ENCODE measurements at places on chromosomes 7 and 10. TPM values are rescaled to one million over a fixed set of nuclear protein-coding genes. Genes with fewer than 3 reads are reported as not detected.

The OR9A2 gene
- not detected for total RNA-seq

- DNase-seq = no peak
- peaks cover 3% of the 10 kb centered on the region for H3K27me3 ChIP-seq
- no peak within 1 kb of the TSS for H3K27ac ChIP-seq
- H3K4me1 ChIP-seq = no peaks in the 10 kb centered on the region
These were observed at the start of gene NEUROD6 for GRCh38 chr7:31340603-31341002. TSS of gene NEUROD6 (minus strand) at chr7:31340726. CDS start at chr7:31339268, 1,458 bp downstream.

GRCh38 chr10:113425541-113425951, 127.3 kb upstream of the HABP2 start:
- H3K4me3 ChIP-seq = no peak overlapping the region
- no peaks in the 10 kb centered on the region for H3K27me3 ChIP-seq
- DNase-seq = no peak

GRCh38 chr7:37016064-37016878, 292.0 kb upstream of the AOAH start:
- peaks cover 5% of the 10 kb centered on the region for H3K4me1 ChIP-seq
- H3K4me3 ChIP-seq = no peak overlapping the region
- no peak overlapping the region for H3K27ac ChIP-seq
- DNase-seq = no peak

DNA sequence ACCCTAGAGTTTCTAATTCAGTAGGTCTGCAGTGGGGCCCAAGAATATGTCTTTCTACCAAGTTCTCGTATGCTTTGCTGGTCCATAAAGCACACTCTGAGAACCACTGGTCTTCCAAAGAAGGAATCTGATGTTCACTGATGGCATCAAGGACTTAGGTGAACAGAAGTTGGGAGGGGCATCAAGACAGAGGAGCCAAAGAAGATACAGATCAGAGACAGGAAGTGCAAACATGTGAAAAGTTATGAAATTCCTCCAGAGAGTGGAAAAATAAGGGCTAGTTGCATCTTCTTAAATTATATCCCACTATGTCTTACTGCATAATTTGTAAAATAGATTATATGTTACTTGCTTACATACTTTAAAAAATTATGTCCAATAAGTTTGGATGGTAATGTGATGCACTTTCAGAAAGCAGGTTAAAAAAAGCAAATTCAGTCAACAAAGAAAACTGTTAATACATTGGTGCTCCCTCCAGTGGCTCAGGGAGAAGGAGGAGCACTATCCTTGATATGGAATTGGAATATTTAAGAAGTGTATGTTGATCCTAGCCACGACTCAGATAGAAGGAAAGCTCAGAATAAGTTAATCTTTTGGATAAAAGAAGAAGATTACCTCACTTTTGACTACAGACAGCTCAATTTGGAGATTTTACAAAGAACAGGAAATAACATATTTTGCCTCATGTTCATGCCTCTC, 35.8 kb downstream of the CREB3L2 start:
- H3K27ac ChIP-seq = no peak overlapping the region
- no peak for DNase-seq
- no peak overlapping the region for H3K4me3 ChIP-seq
- no peaks in the 10 kb centered on the region for H3K36me3 ChIP-seq

DNA sequence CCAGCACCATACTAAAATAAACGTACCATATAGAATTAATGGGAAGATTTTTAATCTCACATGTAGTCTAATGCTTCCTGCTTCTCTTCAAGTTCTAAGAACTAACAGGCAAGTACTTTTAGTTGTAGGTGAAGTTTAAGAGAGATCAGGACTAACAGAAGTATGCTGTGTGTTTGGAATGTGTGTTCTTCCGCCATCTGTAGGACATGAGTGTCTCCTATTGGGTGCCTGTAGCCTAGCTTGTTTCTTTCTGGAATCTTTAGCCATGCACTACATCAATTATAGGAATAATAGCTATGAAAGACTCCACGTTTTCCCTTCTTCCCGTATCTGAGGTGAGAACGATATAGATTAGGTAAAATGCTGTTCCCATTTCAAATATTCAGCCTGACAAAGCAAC, 140.2 kb upstream of the AHR start:
- no peak for DNase-seq
- H3K27ac ChIP-seq = no peak overlapping the region
- no peaks in the 10 kb centered on the region for H3K4me1 ChIP-seq
- no peaks in the 10 kb centered on the region for H3K27me3 ChIP-seq
- no peak overlapping the region for H3K4me3 ChIP-seq
- H3K36me3 ChIP-seq = no peaks in the 10 kb centered on the region

DNA sequence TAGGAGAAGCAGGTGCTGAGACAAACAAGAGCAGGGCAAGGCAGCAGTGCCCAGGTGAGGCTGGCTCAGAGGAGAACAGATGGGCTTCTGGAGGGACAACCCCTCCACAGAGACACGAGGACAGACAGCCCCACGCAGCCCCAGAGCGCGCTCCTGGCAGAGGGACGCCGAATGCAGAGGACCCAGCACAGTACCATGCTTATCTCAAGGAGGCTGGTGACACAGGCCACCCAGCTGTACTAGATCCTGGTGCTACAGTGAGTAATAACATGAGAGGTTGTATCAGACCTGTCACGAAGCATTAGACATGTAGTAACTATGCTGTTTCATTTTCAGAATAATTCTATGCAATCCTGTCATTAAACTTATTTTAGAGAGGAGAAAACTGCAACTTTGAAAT, 60.4 kb upstream of the NCAPG2 start:
- H3K4me1 ChIP-seq = no peaks in the 10 kb centered on the region
- peaks cover 70% of the 10 kb centered on the region for H3K36me3 ChIP-seq
- H3K27me3 ChIP-seq = no peaks in the 10 kb centered on the region
- DNase-seq = no peak
- no peak overlapping the region for H3K27ac ChIP-seq

DNA sequence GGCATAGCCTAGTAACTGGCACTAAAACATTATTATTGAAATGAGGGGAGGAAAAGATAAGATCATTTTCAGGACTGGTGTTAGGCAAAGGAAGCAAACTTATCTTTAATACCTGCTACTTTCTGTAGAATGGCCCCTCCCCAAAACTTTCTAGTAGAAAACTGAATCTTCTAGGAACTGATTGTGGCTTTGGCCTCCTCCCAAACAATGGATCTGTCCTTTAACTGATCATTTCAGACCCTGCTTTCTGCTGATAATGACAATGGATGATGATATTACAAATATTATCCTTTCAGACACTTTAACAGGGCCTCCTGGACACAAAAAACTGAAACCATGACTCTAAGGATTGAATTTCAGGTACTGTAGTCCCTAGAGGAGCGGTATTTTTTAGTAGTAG, 55.1 kb downstream of the EZH2 start:
- no peak overlapping the region for H3K4me3 ChIP-seq
- peaks cover 5% of the 10 kb centered on the region for H3K36me3 ChIP-seq
- no peaks in the 10 kb centered on the region for H3K27me3 ChIP-seq
- H3K27ac ChIP-seq = no peak overlapping the region
- no peak for DNase-seq

DNA sequence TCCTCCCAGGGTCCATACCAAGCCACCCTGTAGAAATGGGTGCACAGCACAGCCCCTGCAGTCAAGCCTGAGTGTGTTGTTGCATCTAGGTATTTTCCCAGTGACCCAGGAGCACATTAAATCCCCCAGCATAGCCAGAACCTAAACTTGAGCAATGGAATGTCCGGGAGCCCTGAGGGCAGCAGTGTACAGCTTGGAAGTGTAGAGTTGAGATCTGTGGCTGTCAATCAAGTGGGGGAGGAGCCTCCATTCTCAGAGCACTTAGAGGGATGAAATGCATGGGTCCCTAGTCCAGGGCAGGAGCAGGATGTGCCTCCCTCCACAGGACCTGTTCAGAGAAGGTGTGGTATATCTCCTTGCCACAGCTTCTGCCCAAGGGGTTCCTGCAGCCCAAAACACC, 885.1 kb downstream of the CCSER2 start:
- H3K4me3 ChIP-seq = no peak overlapping the region
- no peaks in the 10 kb centered on the region for H3K36me3 ChIP-seq
- no peak for DNase-seq

DNA sequence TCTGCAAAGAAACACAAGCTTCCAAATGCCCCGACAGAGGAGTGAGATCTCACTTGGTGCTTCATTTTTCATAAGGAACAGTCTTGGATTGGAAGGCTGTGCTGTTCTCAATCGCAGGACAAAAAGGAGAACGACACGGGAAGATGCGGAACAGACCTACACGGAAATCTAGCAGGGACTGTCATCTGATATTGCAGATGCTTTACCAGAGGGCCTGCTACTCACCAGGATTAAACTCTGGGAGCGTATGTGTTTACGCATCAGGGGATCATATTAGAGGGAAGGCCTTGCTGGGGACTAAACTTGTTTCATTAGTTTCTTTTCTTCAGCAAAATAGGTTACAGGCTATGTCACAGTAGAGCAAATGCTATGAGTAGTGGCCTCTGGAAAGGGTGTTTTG, 82.8 kb upstream of the EEPD1 start:
- H3K27ac ChIP-seq = no peak overlapping the region
- H3K4me1 ChIP-seq = no peaks in the 10 kb centered on the region
- DNase-seq = no peak
- no peaks in the 10 kb centered on the region for H3K36me3 ChIP-seq

The KMT2C gene
- 177 TPM for total RNA-seq

DNA sequence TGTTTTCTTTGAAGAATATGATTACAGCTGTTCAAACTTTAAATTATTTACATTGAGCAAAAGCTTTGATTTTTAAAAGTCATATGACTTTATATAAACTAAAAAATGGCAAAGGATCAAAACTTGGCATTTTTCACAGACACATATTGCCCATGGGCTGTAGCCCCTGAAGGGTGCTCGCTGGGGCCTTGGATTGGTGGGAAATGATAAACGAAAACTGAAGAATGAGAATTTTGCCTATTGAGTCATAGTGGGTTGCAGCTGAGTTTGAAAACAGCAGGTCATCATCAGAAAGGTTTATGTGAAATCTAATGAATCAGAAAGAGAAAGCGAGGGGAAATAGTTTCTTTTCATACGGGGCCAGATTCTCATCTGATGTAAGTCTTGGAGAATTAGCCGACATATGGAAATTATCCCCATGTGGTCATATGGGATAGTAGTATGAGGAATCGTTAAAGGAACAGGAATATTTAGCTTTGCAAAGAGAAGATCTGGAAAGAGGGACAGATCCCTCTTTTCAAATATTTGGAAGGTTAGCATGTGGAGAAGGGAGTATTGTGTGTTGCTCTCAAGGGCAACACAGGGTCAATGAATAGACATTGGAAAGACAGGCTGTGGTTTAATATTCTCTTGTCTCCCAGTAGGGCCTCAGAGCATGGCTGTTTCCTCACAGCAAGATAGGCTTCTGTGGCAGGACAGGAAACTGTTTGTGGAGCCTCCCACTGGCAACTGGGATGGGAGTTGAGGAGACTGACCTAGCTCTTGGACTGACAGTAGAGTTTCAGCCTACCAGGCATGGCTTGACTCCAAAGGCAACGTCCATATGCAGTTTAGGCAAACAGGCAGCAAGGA, 119.0 kb downstream of the FZD1 start:
- no peak for DNase-seq
- H3K27me3 ChIP-seq = no peaks in the 10 kb centered on the region
- no peak overlapping the region for H3K27ac ChIP-seq
- H3K4me3 ChIP-seq = no peak overlapping the region
- H3K36me3 ChIP-seq = no peaks in the 10 kb centered on the region
- H3K4me1 ChIP-seq = no peaks in the 10 kb centered on the region

DNA sequence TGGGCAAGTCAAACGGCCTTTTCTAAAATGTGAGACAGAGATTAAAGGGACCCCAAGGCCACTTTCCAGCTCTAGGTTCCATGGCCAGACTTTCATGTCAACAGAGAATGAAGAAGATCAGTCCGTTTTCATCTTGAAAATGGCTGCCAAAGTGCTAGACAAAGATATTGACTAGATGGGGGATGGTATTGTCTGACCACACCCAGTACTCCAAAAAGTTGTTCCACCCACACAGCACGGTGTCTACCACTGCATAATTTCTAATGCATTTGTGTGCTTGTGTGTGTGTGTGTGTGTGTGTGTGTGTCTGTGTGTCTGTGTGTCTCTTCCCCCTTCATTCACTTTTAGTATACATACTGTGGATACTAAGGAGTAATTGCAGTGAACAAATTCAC, 1.3 kb downstream of the COL1A2 start:
- H3K27ac ChIP-seq = no peak overlapping the region
- no peak for DNase-seq
- no peak overlapping the region for H3K4me3 ChIP-seq
- peaks cover 17% of the 10 kb centered on the region for H3K27me3 ChIP-seq
- H3K36me3 ChIP-seq = no peaks in the 10 kb centered on the region
- H3K4me1 ChIP-seq = peaks cover 8% of the 10 kb centered on the region

The RNF133 gene
- total RNA-seq = not detected

GRCh38 chr10:71761105-71761511, 12.2 kb downstream of the VSIR start:
- H3K36me3 ChIP-seq = peaks cover 75% of the 10 kb centered on the region
- H3K27me3 ChIP-seq = no peaks in the 10 kb centered on the region
- peaks cover 83% of the 10 kb centered on the region for H3K4me1 ChIP-seq

- H3K27me3 ChIP-seq = no peaks in the 10 kb centered on the region
- no peaks in the 10 kb centered on the region for H3K36me3 ChIP-seq
- DNase-seq = no peak
- H3K27ac ChIP-seq = no peak overlapping the region
These were observed 85.6 kb upstream of the PDCD4 start for GRCh38 chr10:110786172-110786571.

DNA sequence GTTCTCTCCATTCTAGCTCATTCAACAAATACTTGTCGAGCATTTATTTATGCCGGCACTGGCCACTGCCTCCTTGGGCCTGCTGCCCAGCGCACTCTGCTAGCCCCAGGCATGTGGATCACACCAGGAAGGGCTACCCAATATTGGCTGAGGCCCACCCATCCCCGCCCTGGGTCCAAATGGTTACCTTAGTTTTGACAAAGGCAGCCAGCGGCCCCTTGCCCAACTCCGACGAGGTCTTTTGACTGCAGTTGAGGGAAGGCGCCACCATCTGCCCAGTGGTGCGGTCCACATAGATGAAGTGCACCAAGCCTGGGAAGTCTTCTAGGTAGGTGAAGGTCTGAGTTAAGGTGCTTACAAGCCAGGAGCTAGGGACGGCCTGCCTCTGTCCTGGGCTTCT, 7.2 kb upstream of the PYROXD2 start:
- H3K27ac ChIP-seq = no peak overlapping the region
- no peaks in the 10 kb centered on the region for H3K27me3 ChIP-seq
- H3K36me3 ChIP-seq = peaks cover 74% of the 10 kb centered on the region
- no peak for DNase-seq
- H3K4me3 ChIP-seq = no peak overlapping the region

The NUPR2 gene
- not detected for total RNA-seq

The NUDT5 gene
- 29.4 TPM for total RNA-seq

The GPR22 gene
- total RNA-seq = not detected

The POLR2J2 gene
- total RNA-seq = 38.9 TPM

Measured in natural killer cell (primary cell).